NCI-H1436 (cell line): ENCODE measurements at places on chromosomes 1 and 21.

GRCh38 chr1:1406101-1406820 is 832 bp downstream of the MRPL20 start:
- no peak for DNase-seq

GRCh38 chr21:18803624-18804023 is 400.0 kb upstream of the TMPRSS15 start:
- DNase-seq: no peak

DNA sequence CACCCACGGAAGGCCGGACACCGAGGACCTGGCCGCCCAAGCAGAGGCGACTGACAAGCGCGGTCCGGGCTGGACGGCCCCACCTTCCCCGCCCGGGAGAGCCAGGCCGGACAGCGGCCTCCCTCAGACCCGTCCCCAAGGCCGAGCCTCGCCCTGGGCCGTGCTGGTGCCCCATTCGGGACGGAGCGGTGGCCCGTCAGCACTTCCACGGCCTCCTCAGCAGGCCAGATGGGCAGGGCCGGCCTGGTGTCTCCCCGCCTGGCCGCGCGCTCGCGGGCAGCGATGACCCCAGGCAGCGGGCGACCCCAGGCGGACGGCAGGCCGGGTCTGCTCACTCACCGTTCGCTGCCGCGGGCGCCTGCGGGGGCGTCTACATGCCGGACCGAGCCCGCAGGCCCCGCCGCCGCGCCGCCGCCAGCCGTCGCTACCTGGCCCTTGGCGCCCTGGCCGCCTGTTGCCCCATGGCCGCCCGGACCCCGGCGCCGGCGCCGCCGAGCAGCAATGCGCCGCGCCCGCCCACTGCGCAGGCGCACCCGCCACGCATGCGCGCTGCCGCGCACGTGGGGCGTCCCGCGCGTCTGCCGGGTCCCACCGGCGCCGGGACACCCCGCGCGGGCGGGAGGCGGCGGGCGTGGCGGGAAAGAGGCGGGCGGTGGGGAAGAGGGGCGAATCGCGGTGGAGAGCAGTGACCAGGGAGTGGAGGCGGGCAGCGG is at the start of gene NADK:
NADK (minus strand) TSS at position 521 of the 713 bp plus-strand sequence. CDS start 13,064 bp downstream, outside the sequence.
- peak; percentile 62 for DNase-seq

- no peak for DNase-seq
These were observed 199.8 kb downstream of the USH2A start for GRCh38 chr1:216223486-216223885.

GRCh38 chr1:31714442-31715086 is 10.7 kb upstream of the COL16A1 start:
- no peak for DNase-seq

GRCh38 chr21:17538576-17538975 is 25.7 kb downstream of the CXADR start:
- DNase-seq: no peak

DNA sequence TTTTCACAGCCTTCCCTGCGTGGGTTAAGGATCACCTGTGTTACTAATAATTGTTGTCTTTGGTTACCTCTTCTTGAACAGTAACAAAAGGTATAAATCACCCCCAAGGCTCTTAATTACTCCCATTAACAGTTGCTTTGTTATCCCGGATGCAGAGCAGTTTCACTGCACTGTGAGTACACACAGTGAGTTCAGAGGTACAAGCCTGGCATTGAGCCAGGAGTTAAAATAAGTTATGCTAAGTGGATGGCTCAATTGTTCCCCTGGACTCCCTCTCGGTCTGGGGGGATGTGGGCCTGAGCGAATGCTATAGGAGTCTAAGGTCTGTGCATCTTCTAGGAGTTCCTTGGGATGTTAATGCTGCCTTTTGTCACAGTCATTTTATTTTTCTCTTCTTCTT is 258.3 kb downstream of the ATG4C start:
- DNase-seq: peak; percentile 85

DNA sequence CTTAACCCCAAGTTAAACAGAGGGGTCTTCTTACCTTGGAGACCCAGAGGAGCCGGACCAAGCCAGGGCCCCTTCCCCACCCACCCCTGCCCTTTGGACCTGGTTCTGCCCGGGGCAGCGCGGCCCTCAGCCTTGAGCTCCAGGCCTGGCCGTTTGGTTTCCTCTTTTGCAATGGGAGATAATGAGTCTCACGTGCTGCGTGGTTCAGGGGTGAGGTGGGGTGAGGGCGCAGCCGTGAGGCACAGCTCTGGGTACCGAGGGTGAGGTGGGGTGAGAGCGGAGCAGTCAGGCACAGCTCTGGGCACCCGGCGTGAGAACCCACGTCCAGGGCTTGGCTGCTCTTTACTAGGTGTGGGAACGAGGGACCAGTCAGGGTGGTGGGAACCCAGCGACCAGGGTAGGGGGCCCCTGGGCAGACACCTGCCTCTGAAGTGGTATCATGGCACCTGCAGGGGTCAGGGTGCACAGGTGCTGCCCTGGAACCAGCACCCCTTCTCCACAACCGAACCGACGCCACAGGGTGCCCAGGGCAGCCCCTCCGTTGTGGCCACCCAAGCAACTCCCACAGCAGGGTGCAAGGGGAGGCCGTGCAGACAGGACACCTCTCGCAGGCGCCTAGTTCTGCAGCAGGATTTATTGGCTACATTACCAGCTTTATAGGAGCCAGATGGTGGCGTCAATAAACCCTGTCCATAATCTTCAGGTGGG is 182.2 kb downstream of the PRDM16 start:
- DNase-seq: no peak
